Omental fat pad (tissue), 4 donors: ENCODE measurements at places on chromosomes 13 and 19. TPM values are rescaled to one million over a fixed set of nuclear protein-coding genes. Genes with fewer than 3 reads are reported as not detected.

DNA sequence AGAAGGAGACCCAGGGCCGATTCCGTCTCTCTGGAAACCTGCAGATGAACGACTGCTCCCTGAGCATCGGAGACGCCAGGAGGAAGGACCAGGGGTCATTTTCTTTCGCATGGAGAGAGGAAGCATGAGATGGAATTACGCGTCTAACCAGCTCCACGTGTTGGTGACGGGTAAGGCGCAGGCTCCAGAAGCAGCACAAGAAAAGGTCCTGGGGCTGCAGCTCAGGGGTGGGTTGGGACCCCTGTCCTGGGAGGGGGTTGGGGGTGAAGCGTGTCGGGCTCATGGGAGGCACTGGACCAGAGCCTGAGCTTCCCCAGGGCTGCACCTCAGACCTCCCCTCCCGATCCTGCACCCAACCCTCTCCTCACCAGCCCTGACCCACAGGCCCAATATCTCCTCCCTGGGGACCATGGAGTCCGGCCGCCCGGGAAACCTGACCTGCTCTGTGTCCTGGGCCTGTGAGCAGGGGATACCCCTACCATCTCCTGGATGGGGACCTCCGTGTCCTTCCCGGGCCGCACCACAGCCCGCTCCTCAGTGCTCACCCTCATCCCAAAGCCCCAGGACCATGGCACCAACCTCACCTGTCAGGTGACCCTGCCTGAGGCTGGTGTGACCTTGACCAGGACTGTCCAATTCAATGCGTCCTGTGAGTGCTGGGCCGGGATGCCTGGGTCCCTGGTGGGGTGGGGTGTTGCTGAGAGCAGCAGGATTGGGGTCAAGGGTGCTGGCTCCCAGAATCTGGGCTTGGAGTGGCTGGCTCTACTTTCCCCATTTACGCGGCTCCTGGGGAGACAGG, 39.6 kb upstream of the CD33 start:
- DNase-seq = no peak

GRCh38 chr19:13978351-13979243, 26.3 kb downstream of the DCAF15 start:
- peak; percentile 62 for DNase-seq

DNA sequence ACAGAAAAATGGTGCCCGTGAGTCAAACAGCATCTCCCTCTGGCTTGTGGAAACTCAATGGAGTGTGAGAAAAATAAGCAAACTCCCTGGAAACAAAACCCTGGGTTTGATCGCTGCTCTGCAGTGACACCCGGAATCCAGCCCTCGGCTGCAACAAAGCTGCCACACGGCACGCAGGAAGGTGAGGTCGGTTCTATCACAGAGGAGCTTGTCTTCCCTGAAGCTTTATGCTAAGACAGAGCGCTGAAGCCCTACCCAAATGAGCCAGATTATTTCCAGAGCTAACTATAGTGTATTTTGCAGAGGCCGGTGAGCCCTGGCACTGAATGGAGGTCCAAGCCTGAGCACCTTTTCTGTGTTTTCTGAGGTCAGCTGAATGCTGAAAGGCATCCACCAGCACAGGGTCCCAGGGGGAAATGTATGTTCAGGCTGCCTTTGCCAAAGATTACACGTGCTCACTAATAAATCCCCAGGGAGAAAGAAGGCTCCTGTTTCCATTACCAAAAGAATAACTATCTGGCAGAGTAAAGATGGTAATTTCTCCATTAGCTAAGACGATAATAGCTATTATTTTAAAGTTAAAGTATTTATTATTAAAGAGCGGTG, 77.8 kb downstream of the TSHZ3 start:
- peak; percentile 5 for DNase-seq

Gene NOTCH3
- 6.1 TPM for total RNA-seq

DNA sequence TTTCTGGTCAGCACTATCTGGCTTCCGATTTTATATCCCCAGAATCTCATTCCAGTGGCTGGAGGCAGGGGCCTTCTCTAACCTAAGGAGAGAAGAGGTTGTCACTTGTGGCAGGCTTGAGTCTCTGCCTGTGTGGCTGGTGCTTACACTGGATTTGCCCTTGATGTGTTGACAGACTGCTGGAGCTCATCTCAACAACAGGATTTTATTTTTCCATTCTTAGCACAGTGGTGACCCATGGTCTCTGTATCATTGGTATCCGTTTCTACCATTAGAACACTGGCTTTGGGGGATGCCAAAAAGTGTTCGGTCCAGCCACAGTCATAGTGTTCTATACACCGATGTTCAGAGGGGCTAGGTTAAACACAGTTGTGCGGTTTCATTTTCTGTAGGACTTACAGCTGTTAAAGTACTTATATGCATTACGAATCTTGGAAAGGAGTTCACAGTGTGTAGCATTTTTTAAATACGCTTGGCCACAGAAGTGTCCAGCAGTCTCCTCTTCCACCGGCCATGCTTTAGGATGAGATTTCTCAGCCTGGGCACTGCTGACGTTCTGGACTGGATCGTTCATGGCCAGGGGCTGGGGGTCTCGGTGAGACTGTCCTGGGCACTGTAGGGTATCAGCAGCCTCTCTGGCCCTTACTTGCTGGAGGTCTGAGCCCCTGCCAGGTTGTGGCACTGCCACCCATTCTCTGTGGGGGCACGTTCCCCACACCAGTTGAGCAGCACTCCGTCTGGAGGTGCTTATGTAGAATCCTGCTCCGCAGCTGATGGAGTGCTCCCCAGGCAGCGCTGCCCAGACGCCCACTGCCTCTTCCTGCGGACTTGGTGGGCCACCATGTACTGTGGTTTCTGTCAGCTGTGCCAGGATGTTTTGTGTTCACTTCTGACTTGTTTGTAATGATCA, 41.4 kb upstream of the TEX29 start:
- no peak for DNase-seq

- no peak for DNase-seq
Measured at GRCh38 chr19:13917888-13918406, 11.9 kb downstream of the CC2D1A start.

- DNase-seq = no peak
Measured at GRCh38 chr13:104936304-104936703, 1599.2 kb downstream of the EFNB2 start.

DNA sequence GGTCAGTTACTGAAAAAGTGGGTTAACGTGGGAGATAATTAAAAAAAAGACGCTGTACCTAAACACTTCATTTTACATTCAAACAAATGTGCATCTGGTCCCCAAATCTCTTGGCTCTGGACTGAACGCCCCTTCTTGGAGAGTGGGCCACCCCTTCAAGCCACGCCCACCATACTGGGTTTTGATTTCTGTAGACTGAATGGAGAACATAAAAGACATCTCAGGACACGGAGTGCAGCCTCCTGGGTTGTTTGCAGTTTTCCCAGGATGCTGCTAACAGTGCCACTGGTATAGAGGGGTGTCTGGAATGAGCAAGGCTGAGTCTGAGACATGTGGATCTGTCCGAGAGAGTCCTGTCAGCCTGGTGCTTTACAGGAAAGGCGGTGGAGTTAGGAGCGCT, 10.6 kb downstream of the TFDP1 start:
- DNase-seq = no peak

- DNase-seq = no peak
Measured at GRCh38 chr19:6126335-6126974, 9.0 kb upstream of the ACSBG2 start.

DNA sequence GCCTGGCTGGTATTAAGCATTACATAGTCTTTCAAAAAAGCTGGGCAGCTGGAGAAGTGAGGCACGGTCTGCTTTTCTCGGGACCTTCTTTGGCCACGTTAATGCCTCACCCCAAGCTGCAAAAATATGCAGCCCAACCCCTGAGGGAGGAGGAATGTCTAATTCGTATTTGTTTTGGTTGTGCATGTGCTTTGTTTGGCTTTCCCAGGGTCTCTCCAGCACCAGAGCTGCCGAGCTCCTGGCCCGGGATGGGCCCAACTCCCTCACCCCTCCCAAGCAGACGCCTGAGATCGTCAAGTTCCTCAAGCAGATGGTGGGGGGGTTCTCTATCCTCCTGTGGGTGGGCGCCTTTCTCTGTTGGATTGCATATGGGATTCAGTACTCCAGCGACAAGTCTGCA, 7.9 kb downstream of the ATP12A start:
- no peak for DNase-seq

GRCh38 chr19:48906324-48906723, 6.2 kb downstream of the NUCB1 start:
- no peak for DNase-seq

- no peak for DNase-seq
Measured at GRCh38 chr19:3723883-3724282, 15.7 kb downstream of the TJP3 start.

- no peak for DNase-seq
Measured at GRCh38 chr13:87698268-87698667, 27.1 kb downstream of the SLITRK5 start.

Gene MICU2
- total RNA-seq = 46.2 TPM

GRCh38 chr19:17883627-17884410, 12.1 kb downstream of the SLC5A5 start:
- no peak for DNase-seq

Gene C19orf85
- total RNA-seq = not detected

DNA sequence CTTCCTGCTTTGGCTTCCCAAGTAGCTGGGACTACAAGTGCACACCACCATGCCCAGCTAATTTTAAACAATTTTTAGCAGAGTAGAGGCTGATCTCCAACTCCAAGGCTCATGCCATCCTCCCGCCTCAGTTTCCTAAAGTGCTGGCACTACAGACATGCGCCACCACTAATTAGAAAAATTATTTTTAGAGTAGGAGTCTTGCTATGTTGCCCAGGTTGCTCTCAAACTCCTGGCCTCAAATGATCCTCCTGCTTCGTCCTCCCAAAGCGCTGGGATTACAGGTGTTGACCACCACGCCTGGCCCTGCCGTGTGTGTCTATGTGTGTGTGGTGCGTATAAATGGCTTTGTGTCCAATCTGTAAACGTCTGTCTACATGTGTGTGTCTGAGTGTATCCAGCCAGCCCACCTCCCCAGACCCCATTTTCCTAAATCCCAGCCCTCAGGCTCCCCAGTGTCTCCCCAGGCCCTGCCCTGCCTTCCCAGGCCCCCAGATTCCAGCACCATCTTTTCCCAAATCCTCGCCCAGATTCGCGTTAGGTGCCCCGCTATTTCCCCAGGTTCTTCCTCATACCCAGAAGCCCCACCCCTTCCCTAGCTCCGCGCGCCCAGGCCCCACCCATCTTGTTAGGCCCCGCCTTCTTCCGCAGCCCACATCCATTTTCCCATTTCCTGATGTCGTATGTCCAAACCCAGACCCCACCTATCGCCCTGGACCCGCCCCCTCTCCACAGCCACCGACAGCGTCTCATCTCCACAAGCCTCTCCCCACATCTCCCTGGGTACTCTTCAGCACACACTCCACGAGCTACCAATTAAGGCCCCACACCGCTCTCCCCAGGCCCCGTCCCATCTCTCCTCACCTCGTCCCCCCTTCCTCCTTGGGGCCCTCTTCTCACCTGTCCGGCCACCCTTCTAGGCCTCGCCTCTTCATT, 24.9 kb downstream of the SLC8A2 start:
- no peak for DNase-seq

DNA sequence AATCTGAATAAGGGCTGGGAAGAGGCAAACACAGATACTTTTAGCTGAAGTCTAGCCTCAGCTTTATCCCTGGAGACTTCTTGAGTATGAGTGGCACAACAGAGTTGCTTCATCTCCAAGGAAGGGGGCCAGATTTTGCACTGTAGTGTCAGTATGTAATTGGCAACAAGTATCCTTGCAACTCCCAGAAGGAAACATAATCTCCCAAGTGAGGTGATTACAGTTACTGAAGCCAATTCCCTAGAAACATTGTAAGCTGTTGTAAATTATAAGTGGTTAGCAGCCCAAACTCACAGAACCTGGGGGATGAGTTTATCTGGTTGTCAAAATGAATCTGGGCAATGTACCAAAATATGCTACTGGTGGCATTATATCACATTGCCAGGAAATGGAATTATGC, 2065.7 kb upstream of the PCDH20 start:
- DNase-seq = no peak

DNA sequence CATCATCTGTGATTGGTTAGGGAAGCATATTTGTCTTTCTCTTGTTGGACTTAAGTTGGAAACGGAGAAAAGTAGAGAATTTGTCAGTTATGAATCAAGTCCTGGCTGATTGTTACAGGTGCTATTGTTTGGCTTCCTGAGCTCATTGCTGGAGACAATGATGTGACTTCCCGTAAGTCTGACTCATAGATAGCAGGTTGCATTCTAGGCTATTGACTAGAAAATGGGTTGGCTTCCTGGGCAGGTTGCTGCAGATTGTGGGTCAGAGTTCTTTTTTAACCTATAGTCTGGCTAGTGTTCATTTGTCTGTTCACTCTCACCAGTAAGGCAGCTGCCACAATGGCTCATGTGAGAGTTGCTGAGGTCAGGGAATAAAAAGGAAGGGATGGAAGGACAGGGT, 101.5 kb downstream of the CCNA1 start:
- DNase-seq = no peak

Gene ZNF599
- total RNA-seq = 4.6 TPM

- DNase-seq = no peak
Measured at GRCh38 chr13:30593001-30593400, 24.7 kb upstream of the USPL1 start.
